Neural progenitor cell (in vitro differentiated cells): ENCODE measurements at places on chromosomes 6 and 20. TPM values are rescaled to one million over a fixed set of nuclear protein-coding genes. Genes with fewer than 3 reads are reported as not detected.
A peak's percentile ranks its signal among the peaks of the same experiment; 100 is the strongest.

DNA sequence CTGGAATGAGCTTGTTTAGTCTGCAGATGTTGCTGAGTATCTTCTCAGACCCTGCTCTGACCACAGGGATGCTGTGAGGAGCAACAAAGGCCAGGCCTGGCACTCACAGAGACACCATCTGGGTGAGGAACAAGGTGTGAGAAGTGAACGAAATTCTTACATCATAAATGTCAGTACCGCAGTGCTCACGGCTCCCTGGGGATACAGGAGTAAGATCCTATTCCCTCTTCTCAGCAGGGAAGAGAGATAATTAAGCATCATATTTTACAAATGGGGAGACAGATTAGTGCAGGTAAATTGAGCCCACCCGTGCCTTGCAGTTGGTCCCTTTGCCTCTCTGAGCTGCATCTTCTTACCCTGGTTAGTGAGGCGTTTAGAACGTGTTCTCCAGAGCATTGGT is 106.2 kb downstream of the DTD1 start:
- no peak overlapping the region for H3K4me3 ChIP-seq
- H3K27ac ChIP-seq = no peak overlapping the region
- no peak for DNase-seq

DNA sequence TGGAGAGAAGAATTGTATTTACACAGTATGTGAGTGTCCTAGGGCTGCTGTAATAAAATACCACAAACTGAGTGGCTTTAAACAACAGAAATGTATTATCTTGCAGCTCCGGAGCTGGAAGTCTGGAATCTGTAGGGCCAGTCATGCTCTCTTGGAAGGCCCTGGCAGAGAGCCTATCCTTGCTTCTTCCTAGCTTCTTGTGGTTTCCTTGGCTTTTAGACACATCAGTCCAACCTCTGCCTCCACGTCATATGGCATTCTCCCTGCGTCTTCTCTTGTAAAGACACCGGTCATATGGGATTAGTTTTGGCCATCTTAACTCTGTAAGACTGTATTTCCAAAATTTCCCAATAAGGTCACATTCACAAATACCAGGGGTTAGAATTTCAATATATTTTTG is 10.8 kb downstream of the FNDC1 start:
- no peak overlapping the region for H3K4me3 ChIP-seq
- H3K4me1 ChIP-seq = no peaks in the 10 kb centered on the region
- H3K36me3 ChIP-seq = no peaks in the 10 kb centered on the region
- H3K27ac ChIP-seq = no peak overlapping the region
- H3K27me3 ChIP-seq = peaks cover 14% of the 10 kb centered on the region

GRCh38 chr6:40710626-40711330 is 123.6 kb upstream of the LRFN2 start:
- no peak overlapping the region for H3K4me3 ChIP-seq
- no peaks in the 10 kb centered on the region for H3K27me3 ChIP-seq
- no peak for DNase-seq

DNA sequence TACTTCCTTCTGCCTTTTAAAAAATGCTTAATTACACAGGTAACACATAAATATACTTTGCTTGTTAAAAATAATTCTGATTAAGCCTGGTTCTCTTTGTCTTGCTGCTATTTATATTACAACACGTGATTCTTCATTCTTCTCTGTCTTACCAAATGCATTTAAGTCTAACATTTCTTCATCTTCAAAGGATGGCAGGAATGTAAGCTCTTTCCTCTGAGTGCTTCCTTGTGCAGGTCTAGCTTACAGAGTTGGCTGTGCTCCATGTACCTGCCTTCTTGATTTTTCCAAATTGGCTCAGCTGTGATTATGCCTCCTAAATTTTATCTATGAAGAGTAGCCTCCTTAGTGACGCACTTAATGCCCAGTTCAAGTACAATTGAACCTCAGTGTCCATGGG is 44.4 kb downstream of the RNF144B start:
- no peak for DNase-seq
- peaks cover 8% of the 10 kb centered on the region for H3K4me1 ChIP-seq
- H3K27ac ChIP-seq = no peak overlapping the region
- H3K36me3 ChIP-seq = no peaks in the 10 kb centered on the region
- no peak overlapping the region for H3K4me3 ChIP-seq

DNA sequence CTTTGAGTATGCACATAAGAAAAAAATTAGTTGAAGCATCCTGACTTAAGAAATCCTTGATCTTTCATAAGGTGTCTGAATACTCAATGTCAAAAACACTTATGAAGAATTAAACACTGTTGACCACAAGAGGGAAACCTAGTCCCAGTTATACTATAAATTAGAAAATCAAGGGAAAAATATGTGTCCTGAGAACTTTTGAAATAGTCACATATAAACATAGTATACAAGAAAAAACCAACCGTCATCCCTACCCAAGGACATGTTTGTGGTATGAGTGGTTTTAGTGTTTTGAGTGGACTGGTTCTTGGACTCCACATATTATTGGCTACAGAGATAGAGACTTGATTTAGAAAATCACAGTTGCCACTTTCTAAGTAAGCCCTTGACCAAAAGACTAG is 7.6 kb upstream of the HLA-DRA start:
- no peaks in the 10 kb centered on the region for H3K36me3 ChIP-seq
- DNase-seq = peak; percentile 23
- no peaks in the 10 kb centered on the region for H3K4me1 ChIP-seq
- H3K27ac ChIP-seq = no peak overlapping the region
- no peaks in the 10 kb centered on the region for H3K27me3 ChIP-seq
- H3K4me3 ChIP-seq = no peak overlapping the region

GRCh38 chr6:751765-752164 is 58.8 kb upstream of the EXOC2 start:
- peaks cover 5% of the 10 kb centered on the region for H3K4me1 ChIP-seq
- H3K27ac ChIP-seq = no peak overlapping the region
- H3K4me3 ChIP-seq = no peak overlapping the region
- no peaks in the 10 kb centered on the region for H3K36me3 ChIP-seq

GRCh38 chr6:43009124-43009523 is 4.6 kb downstream of the MEA1 start:
- no peak overlapping the region for H3K4me3 ChIP-seq
- H3K27ac ChIP-seq = no peak overlapping the region
- no peaks in the 10 kb centered on the region for H3K27me3 ChIP-seq
- DNase-seq = peak; percentile 23
- H3K36me3 ChIP-seq = no peaks in the 10 kb centered on the region

GRCh38 chr6:19896693-19897010 is 59.5 kb downstream of the ID4 start:
- no peaks in the 10 kb centered on the region for H3K4me1 ChIP-seq
- no peaks in the 10 kb centered on the region for H3K27me3 ChIP-seq
- no peak for DNase-seq
- no peak overlapping the region for H3K27ac ChIP-seq
- H3K36me3 ChIP-seq = no peaks in the 10 kb centered on the region

DNA sequence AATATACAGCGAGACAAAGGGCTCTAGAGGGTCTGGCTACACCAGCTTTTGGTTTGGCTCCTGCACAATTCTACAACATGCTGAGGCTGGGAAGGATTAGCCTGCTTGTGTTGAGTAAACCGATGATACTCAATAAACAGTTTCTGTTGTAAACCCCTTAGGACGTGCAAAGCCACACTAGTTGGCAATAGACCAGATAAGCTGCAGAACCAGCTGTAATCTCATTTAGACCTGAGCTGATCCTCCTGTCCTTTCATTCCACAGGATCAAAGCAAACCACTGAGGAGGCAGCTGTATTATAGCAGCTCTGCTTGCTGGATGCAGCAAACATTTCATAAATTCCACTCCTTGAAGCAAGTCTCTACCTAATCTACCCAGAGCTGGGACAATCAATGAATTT is 79.7 kb downstream of the MMS22L start:
- H3K36me3 ChIP-seq = no peaks in the 10 kb centered on the region
- peak; percentile 81 for DNase-seq
- H3K4me3 ChIP-seq = peak overlapping the region; percentile 7
- peaks cover 43% of the 10 kb centered on the region for H3K4me1 ChIP-seq
- H3K27ac ChIP-seq = peak overlapping the region; percentile 45
- H3K27me3 ChIP-seq = no peaks in the 10 kb centered on the region

DNA sequence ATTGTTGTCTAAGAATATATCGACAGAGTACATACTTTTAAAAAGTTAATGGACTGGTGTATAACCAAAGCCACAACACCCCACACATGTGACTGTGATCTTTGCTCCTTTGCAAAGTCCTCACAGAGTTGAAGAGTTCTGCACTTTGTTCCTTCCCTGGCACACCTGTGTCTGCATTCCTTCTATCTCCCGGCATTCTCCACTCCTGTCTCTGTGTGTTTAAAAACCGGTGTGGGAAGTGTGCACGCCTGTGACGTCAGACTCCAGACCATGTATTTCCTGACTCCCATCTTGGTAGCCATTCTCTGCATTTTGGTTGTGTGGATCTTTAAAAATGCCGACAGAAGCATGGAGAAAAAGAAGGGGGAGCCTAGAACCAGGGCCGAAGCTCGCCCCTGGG is at the start of gene IYD:
Gene IYD, plus strand, starts transcription at position 251 of the 400 bp plus-strand sequence. Its CDS starts 20 bp downstream, at position 271.
- no peak within 1 kb of the TSS for H3K4me3 ChIP-seq
- H3K27me3 ChIP-seq = no peaks in the 10 kb centered on the region
- H3K4me1 ChIP-seq = peaks cover 4% of the 10 kb centered on the region

The CGA gene
- 0.46 TPM in 1 of 2 replicates, not detected in the other for total RNA-seq

The GJA1 gene
- total RNA-seq = 498 and 622 TPM in 2 replicates

The SCRT2 gene
- not detected in 2 replicates for total RNA-seq

The KHDC1L gene
- total RNA-seq = 1.9 and 2.1 TPM in 2 replicates
